ENCODE measurements at places on chromosomes 4 and X.

DNA sequence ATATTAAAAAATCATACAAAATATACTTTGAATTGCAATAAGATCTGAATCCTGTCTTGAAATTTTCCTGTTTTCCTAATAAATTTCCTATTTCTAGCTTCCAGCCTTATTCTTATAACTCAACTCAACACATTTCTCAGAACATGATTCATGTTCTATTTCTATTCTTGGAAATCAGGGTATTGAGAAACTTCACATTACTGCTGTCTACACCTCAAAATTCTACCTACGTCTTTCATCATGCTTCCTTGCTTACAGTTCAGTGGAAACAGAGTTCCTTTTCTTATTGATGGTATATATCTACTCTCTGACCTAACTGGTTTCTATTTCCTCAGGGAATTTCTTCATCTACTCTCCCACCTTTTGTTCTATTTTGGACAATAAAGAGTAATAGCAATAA lies 2139.0 kb downstream of the ARAP2 start:
- DNase-seq, result no peak

DNA sequence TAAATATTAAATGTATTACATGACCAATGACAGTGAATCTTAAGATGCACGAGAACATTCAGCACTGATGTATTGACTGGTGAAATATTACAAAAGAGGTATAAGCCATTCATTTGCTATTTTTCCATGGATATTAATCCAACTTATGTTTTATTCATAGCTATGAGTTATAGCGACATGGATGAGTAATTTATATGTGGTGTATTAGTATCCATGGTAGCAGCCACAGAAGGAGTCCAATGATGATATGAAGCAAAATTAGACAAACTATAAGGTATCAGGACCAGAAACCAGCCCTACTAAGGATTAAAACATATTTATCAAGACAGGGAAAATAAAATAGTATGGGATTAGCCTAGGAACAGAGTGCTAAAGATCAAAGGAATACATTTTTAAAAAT lies 50.7 kb downstream of the THAP9 start:
- DNase-seq, result no peak

GRCh38 chr4:78527103-78527502 lies 24.5 kb upstream of the ANXA3 start:
- no peak for DNase-seq

DNA sequence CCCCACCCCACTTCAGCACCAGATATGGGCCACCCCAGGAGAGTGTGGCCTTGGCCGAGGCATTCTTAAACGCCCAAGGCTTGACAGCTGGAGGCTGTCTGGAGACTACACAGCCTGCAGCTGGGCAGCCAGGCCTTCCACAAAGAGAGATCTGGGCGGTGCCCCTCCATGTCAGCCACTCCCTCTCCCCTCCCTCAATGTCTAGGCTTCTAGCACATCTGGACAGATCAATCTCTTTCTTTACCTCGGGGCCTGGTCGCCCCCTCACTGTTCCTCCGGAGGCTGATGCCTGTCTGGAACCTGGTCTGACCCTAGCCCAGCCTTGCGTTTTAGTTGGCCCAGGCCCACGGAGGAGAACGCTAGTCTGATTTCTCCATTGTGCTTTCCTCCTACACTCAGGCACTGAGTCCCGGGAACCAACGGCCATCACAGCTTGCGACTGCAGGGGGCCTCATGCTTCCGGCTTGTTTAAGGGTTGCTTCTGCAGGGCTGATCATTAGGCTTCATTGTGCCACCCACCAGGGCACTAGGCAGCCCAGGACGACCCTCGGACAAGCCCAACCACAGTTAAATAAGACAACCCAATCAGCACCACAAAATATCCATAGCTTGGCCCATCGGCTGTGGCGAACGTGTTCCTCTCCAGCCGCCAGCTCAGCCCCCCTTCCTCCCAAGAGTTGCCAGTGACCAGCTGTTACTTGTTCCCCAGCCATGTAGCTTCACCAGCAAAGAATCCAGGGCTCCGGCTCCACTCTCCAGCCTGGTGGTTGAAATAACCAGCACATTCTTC lies 200.6 kb downstream of the BCOR start:
- DNase-seq, result no peak

GRCh38 chr4:67151376-67152343 lies 393.6 kb downstream of the CENPC start:
- no peak for DNase-seq

DNA sequence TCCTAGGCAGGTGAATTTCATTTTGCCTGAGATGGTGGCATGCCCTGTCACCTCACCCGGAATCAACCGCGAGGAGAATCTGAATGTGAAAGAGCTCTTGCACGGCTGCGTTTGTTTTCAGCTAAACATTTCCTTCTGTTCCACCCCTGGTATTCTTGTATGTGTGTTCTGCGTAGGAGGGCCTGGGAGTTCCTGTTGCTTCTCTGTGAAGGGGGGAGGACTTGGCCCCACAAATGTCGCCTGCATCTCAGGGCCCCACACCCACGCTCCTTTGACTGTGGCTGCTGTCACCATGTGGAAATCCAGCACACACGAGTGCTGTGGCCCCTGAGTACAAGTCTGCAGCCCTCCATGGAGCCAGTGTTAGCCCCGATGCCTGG lies 45.8 kb upstream of the CLCN4 start:
- DNase-seq, result no peak

- no peak for DNase-seq
These were observed 70.3 kb downstream of the ARL9 start for GRCh38 chr4:56575820-56576429.

GRCh38 chr4:24137671-24138601 lies 248.1 kb upstream of the PPARGC1A start:
- DNase-seq, result no peak

DNA sequence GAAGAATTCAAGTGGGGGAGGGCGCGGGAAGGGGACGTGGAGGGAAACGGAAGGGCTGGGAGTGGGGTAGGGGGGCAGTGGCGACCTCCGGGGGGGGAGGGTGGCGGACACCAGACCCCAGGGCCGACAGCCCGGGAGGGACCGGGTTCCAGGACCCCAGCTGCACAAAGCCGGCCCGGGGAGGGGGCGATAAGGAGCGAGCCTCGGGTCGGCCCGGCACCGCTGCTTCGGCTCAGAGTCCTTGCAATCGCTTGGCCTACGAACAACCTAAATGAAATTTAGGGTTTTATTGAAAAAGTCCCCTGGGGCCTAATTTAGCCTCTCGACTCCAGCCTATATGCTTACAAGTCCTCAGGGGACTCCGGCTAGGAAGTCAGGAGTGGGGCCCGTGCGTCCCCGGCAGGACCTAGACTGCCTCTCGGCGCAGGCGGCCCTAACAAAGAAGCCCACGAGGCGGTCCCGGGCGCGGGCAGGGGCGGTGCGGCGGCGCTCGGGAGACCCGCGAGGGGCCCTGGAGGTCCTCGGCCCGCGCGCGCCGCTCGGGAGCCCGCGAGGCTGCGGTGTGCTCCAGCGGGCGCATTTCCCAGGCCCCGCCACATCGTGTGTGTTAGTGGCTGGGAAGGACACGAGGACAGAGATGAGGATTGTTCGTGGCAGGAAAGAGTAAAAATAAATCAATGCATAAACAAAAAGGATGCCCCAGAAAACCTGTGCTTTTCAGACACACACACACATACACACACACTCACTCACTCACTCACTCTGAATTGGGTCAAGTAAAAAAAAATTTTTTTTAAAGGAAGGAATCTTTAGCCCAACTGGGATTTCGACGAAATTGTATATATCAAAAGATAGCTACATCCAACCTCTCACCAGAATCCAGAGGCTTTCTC lies 70.0 kb downstream of the MGST2 start:
- DNase-seq, result no peak

DNA sequence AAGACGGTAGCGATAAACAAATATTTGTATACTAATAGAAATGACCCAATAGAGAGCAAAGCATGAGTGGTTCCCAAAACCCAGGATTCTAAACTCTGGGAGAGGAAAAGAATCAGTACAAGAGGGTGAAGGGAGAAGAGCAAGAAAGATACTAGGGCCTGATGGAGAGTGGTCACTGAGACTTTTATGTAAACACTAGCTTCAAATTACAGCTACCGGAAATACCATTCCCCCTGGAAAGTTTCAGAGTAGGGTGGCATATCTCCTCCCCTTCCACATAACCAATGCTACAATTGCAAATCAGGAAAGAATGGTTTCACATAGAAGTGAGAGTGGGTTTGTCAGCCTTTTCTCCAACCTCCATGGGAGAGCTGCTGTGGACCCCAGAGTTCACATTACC lies 77.1 kb downstream of the EIF4E start:
- no peak for DNase-seq

DNA sequence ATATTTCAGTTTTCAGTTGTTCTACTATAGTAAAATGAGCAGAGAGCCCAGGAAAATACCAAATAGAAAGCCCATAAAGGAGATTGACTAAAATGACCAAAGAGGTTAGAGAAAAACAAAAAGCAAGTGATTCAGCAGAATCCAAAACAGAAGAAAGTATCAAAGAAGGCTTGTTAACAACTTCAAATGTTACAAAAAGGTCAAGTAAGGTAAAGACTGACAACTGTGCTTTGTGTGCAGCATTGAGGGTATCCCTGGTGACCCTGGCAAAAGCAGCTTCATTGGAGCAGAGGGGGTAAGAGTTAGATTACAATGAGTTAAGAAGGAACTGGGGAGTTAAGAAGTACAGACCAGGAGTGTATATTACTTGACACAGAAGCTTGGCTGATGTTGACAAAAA lies 317.9 kb downstream of the OPHN1 start:
- DNase-seq, result no peak

GRCh38 chr4:56619160-56619559 lies 61.9 kb downstream of the HOPX start:
- DNase-seq, result no peak

- no peak for DNase-seq
These were observed 1.7 kb upstream of the PPP2R2C start for GRCh38 chr4:6474053-6474568.

DNA sequence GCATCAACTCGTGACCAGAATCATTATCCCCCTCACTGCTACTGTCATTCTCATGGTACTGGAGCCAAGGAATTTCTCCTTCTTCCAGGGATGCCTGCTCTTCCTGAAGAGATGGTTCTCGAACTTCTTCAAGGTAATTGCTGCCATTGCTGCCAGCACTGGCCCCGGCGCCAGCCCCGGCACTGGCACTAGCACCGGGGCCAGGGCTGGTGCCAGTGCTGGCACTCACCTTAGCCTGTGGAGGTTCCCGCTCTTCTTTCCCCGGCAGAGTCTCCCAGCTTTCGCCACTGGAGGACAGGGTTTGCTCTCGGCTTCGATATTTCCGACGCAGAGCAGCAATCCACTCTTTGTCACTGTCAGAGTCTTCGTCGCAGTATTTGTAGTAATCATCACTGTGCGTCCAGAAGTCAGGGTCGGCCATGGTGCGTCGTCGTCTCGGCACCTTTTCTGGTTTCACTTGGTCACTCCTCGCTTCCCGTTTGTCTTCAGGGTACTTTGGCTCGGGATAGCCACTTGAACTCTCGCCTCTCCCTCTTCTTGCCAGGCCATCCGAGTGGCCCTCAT lies 3.4 kb downstream of the PJA1 start:
- DNase-seq, result no peak

GRCh38 chr4:128068918-128069317 lies 7.8 kb downstream of the LARP1B start:
- no peak for DNase-seq

DNA sequence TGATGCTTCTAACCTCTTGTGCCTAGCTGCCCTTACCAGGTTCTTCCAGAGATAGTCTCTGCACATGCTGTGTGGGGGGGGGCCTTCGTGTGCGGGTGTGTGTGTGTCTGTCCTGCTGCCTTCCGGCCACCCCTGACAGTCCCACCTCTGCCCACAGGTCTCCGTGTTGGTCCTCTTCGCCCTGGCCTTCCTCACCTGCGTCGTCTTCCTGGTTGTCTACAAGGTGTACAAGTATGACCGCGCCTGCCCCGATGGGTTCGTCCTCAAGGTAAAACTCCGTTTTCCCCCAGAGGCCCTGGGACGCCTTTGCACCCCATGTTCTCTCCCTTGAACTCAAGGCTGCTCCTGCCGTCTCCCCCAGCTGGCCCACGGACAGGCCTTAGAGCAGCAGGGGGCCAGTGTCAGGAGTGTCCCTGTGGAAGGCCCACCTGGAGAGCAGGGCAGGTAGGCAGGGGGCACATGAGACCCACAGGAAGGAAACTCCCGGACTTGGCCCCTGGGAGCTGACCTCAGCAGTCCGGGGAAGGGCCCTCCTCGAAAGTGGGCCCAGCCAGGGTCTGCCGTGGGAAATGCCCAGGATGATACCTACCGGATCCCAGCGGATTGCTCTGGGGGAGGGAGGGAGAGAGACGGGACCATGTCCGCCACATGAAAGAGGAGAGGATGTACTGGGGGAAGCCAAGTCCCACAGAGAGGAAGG lies 22.7 kb downstream of the NSG1 start:
- DNase-seq, result no peak

DNA sequence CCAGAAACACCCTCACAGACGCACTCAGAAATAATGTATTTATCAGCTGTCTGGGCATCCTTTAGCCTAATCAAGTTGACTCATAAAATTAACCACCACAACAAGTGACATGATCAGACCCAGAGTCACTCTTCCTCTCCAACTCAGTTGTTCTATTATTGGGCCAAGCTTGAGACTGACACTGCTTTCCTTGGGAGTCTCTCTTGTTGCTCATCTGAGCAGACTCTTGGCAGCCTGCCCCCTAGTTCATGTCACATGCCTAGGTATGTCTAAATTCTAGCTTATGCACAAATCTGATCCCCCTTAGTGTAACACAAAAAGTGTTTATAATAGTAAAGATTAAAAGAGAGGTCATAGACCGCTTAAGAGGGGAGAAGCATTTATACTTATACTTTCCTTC lies 72.6 kb upstream of the ADAMTS3 start:
- no peak for DNase-seq

DNA sequence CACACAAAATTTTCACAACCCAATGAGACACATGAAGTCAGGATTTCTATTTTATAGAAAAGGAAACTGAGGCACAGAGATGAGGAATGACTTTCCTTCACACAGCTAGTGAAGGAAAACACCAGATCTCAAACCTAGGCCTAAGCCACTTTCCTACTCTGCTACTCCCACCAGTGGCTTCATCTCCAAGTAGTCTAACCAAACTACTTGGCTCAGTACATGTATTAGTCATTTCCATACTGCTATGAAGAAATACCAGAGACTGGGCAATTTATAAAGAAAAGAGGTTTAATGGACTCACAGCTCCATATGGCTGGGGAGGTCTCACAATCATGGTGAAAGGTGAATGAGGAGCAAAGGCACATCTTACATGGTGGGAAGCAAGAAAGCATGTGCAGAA lies 196.6 kb downstream of the EVC2 start:
- DNase-seq, result no peak

DNA sequence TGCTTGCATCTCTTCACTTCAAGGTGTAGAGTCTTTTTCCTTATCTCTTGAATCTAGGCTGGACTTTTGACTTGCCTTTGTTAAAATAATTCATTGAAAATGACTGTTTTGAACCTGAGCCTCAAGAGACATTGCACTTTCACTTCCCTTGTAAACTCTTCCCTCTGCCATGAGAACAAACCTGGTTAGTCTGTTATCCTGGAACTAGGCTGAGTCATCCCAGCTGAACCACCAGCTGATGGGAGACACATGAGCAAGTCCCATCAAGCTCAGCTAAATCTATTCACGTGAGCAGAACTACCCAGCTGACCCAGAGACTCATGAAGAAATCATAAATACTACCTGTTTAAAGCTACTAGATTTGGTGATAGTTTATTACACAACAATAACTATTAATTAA lies 202.3 kb upstream of the CENPE start:
- no peak for DNase-seq

- DNase-seq, result no peak
These were observed 22.4 kb upstream of the IQCM start for GRCh38 chr4:149838036-149838435.

Data from stimulated activated CD8-positive, alpha-beta memory T cell treated with anti-CD3 and anti-CD28 coated beads, Interleukin-2, amount 100 ng/mL, for 1 hour (primary cell).